SK-N-MC (cell line): ENCODE measurements at places on chromosomes 5 and 9.

DNA sequence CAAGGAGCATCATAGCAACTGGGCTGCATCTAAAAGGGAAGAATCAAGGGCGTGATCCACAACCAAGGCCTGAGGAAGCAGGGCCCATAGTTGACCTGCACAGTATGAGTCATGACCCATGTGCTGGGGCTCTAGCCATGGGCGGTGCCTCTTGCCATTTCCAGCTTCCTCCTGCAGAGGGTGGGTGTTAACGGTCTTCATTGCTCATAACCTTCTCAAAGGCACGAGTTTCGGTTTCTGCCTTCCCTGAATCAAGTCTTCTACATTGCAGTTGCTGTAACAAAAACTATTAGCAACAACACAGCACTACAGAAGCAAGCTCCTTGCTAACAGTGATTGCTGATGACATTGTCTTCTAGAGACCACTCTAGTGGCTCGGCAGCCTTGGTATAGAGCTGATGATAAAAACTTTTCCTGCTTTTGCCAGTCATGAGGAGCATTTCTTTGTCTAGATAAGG lies 66.9 kb downstream of the CTSL start:
- no peak for DNase-seq

- DNase-seq, result no peak
Measured at GRCh38 chr5:115600766-115601165, 1.5 kb downstream of the TICAM2 start.

GRCh38 chr5:148913493-148913892 lies 87.1 kb downstream of the ADRB2 start:
- no peak for DNase-seq

GRCh38 chr5:136174021-136174659 lies 18.8 kb downstream of the SMIM32 start:
- DNase-seq, result peak; percentile 5

DNA sequence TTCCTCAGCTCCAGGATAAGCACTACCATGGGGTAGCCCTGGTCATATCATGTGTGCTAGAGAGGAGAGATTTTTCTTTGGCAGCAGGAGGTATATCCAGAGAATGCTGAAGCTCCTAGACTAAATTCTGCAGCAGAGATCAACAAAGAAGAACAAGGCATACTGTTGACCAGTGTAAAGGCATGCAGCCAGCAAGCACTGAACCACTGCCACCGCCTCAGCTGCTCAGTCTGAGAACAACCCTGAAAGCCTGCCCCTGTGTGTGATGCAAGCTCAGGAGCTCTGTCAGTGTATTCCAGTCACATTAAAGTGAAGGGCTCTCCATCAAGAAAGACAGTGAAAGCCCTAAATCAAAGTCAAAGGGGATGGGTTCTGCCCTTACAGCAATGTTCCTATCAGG lies 439.5 kb upstream of the CD180 start:
- DNase-seq, result no peak

GRCh38 chr5:139768807-139769465 lies 26.7 kb upstream of the PSD2 start:
- DNase-seq, result no peak

- DNase-seq, result no peak
Measured at GRCh38 chr5:163361450-163361849, 75.9 kb upstream of the CCNG1 start.

- no peak for DNase-seq
Measured at GRCh38 chr9:18056993-18057369, 417.0 kb upstream of the ADAMTSL1 start.

- no peak for DNase-seq
Measured at GRCh38 chr9:212297-212696, 2.4 kb upstream of the DOCK8 start.

- DNase-seq, result no peak
Measured at GRCh38 chr5:73792687-73793320, 166.8 kb downstream of the ARHGEF28 start.

DNA sequence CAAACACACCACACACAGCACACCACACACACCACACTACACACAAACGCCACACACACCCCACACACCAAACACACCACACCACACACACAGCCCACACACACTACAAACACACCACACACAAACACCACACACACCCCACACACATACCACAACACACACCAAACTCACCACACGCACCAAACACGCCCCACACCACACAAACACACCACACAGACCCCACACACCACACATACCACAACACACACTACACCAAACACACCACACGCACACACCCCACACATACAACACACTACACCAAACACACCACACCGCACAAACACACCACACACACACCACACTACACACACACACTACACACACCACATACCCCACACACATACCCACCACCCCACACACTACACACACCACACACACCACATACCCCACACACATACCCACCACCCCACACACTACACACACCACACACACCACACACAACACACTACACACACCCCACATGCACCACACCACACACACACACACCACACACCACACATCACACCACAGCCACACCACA lies 151.2 kb downstream of the ERCC6L2 start:
- DNase-seq, result no peak

GRCh38 chr5:57692582-57693487 lies 210.2 kb upstream of the ACTBL2 start:
- DNase-seq, result no peak

DNA sequence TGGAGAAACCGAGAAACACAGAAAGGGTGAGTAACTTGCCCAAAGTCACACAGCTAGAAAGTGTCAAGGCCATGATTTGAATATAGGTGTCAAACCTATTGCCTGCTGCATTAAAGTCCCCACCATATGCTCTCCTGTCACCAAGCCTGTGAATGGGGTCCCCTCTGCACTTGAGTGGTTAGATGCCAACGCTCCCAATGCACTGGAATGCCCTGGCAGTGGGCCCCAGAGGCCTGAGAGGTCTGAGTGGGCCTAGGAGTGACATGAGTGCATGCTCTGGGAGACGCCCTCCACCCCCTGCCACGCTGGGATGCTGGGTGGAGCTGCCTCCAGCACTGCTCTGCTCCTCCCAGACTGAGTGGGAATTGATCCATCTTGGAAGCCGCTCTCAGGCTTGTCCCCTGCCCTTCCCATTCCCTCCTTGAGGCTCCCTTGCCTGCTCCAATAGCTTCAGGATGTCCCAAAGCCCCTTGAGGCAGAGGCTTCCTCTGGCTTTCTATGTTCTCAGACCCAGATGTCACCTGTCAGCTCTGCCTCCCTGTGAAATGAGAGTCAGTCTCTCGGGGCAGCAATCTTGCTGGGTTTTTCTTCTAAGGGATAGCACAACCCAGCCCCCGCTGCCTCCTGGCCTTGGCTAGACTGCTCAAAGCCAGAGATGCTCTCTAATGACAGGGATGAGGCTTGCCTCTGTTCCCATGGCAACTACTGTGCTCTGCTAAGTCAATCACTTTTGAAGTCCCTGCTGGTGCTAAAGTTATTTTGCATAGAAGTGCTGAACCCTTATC lies 6.6 kb upstream of the ARSI start:
- DNase-seq, result no peak

- no peak for DNase-seq
Measured at GRCh38 chr9:109609060-109609459, 111.0 kb upstream of the PTPN3 start.

GRCh38 chr5:174678107-174678506 lies 46.3 kb upstream of the MSX2 start:
- no peak for DNase-seq

GRCh38 chr5:134345996-134346395 lies 21.0 kb downstream of the CDKL3 start:
- no peak for DNase-seq

- no peak for DNase-seq
Measured at GRCh38 chr5:158875272-158875679, 224.4 kb downstream of the EBF1 start.

- DNase-seq, result no peak
Measured at GRCh38 chr5:67887748-67888161, 327.8 kb upstream of the PIK3R1 start.

- no peak for DNase-seq
Measured at GRCh38 chr9:37811906-37812476, 11.4 kb downstream of the DCAF10 start.

DNA sequence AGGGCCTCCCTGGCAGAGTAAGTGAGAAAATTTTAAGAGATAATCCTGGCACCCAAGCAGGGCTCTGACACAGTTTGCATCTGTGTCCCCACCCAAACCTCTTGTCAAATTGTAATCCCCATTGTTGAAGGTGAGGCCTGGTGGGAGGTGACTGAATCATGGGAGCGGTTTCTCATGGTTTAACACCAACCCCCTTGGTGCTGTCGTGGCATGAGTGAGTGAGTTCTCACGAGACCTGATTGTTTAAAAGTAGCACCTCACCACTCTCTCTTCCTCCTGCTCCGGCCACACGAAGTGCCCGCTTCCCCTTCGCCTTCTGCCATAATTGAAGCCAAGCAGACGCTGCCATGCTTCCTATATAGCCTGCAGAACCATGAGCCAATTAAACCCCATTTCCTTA lies 80.1 kb downstream of the FBXW11 start:
- DNase-seq, result no peak

DNA sequence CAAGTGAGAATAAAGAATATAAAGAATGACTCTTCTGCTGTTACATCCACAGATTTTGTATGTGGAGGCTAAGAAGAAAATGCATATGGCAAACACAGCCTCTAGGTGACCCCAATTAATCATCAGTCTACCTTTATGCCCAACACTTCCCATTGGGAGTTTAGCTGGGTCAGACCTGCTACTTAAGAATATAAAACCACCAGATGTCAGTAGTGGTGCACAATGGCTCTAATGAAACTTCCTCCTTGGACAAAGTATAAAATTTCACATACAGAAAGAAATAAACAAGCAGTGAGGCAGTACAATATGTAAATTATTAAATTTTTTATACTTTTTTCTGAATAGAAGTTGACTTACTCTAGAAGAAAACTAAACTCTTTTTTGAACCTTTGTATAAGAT lies 539.9 kb downstream of the BRINP1 start:
- no peak for DNase-seq

DNA sequence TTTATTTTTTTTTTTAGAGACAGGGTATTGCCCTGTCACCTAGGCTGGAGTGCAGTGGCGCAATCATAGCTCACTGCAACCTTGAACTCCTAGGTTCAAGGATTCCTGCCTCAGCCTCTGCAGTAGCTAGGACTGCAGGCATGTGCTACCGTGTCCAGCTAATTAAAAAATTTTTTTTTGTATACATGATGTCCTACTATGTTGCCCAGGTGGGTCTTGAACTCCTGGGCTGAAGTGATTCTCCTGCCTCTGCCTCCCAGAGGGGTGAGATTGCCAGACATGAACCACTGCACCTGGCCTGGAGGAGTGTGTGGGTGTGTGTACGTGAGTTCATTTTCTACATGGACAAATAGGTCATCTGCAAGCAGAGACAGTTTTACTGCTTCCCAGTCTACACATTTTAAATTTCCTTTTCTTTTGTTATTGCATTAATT lies 33.8 kb downstream of the JMY start:
- no peak for DNase-seq

DNA sequence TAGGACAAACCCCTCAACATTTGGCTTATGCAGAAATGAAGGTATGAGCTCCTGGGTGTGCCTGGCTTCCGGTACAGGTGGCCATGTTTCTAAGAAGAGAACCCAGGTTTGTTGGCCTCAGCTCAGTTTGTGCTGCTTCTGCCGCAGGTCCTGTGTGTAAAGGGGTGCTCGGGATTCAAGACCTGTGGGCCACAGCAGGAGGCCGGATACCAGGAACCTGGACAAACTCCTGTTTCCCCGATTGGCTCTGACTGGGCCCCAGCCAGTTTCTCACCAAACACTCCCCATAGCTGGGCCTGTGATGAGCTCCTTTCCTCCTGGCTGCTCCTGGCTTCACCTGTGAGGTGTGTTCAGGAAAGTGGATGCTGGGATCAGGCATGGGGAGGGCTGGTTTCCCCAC lies 271.2 kb upstream of the IRX2 start:
- DNase-seq, result no peak

GRCh38 chr5:35826056-35826455 lies 30.6 kb upstream of the IL7R start:
- no peak for DNase-seq

GRCh38 chr5:103605277-103605676 lies 42.7 kb upstream of the NUDT12 start:
- DNase-seq, result no peak

- no peak for DNase-seq
Measured at GRCh38 chr9:8649160-8649559, 849.6 kb upstream of the DMAC1 start.

DNA sequence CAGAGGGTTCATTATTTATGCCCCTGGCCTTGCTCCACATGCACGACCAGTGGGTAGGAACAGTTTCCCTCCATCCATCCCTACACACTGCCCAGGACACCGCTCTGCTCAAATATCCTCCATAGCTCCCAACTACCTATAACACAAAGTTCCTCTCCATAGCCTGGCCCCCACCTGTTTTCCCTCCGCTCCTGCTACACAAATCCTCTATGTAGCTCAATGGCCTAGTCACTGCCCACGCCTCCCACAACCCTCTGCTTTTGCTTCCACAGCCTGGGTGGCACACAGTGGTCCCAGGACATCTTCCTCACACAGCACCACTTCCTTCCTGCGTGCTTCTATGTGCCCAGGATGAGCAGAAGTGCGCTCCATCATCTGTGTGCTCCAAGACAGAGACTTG lies 20.4 kb downstream of the REXO4 start:
- no peak for DNase-seq

GRCh38 chr5:113974976-113975375 lies 386.9 kb upstream of the KCNN2 start:
- DNase-seq, result no peak

DNA sequence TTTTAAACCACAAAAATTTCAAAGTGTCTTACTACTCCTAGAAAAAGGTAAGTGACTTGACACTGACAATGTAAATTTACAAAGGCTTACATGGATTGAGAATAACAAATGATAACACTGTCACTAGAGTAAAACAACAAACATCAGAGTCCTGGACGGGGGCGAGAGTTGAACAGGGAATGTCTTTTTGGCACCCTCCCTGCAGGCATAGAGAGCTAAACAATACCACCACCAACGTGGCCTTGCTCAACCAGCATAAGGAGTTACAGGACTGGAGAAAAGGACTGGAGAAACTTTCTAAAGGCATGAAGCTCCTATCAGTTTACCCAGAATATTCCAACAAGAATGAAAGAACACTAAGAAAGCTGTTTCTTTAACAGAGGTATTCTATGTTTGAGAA lies 55.3 kb downstream of the PTBP3 start:
- no peak for DNase-seq

- DNase-seq, result no peak
Measured at GRCh38 chr5:112772124-112772523, 34.4 kb downstream of the APC start.

DNA sequence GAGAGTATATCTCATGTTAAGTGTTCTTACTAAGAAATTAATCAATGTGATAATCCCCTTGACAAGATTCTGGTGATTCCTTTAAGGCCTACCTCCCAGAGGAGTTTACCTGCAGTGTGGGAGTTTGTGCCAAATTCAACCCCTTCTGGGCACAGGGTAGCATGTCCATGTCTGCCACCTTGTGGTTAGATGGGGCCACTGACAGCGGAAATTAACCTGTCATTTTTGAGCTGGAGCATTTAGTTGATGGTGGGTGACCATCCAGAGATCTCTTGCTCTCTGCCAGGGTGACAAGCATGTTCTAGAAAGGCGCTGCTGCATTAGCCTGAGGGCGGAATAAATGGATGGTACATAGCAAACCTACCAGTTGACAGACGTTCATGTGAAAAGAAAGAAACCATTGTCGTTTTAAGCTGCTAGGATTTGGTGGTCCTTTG lies 132.2 kb downstream of the FBXO4 start:
- no peak for DNase-seq
